Non-pigmented ciliary epithelial cell (primary cell): ENCODE measurements at places on chromosomes 16 and 17.
A peak's percentile ranks its signal among the peaks of the same experiment; 100 is the strongest.

DNA sequence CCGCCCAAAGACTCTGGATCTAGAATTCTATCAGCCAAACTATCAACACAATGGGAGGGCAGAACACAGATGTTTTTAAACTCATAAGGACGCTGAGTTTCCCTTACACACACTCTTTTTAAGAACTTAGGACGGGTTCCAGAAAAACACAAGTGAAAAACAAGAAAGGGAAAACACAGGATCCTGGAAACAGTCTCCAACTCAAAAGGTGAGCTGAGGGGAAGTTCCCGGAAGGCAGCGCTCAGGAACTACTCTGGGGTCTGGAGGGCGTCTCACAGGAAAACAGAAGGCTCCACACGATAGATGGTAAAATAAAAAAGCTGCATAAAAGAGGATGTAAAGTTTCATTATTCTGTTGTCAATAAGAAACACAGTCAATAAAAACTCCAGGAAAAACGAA is 80.2 kb upstream of the DOC2B start:
- no peak for DNase-seq

DNA sequence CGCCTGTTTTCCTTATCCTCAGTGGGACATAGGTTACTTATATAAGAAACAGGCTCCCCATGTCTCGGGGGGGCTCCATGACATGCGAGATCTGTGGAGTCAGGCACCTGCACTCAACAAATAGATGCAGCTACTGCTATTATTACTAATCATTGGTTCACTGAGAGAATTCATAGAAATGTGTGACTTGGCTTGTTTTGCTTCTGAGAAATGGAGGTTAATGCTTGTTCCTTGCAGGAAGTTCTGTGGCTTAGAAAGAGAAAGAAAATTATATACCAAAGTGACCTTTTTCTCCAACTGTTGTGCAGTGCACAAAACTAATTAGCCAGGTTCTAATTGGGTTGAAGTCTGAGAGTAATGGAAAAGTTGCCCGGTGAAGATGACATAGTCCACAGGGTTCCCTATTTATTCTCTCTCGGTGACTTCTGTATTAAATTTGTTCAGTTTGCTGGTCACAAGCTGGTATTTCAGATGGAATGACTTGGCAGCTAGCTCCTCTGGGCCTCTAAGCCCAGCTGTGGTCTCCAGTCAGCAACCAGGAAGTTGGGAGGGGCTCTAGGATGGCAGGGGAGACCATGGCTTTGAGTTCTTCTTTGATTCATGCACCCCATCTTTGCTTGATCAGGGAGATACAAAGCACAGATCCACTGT is 17.6 kb upstream of the MAF start:
- DNase-seq = no peak

GRCh38 chr16:4426021-4426684 is 485 bp downstream of the DNAJA3 start:
- DNase-seq = no peak

DNA sequence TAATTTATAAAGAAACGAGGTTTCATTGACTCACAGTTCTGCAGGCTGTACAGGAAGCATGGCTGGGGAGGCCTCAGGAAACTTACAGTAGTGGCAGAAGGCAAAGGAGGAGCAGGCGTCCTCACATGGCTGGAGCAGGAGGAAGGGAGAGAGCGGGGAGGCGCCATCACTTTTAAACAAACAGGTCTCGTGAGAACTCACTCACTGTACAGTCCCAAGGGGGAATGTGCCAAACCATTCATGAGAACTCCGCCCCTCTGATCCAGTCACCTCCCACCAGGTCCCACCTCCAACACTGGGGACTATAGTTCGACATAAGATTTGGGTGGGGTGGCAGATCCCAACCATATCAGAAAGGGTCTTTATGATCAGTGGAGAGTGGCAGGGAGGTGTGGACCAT is 392.4 kb upstream of the TNRC6C start:
- no peak for DNase-seq

DNA sequence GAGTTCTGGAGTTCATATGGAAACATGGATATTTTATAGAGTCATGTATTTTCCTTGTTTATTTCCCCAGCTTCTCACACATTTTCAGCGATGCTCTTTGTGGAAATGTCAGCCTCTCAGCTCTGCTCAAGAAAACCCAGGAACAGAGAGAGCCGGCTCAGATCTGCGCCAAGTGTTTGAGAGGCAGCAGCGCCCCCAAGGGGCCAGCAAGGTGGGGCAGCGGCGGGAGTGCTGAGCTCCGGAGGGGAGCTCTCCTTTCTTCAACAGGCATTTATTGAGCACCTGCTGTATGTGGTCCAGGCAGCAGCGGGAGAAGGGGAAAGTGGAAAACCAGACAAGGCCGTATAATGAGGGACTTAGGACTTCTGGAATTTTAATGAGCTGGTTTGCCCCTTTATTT is 421.1 kb upstream of the C16orf82 start:
- no peak for DNase-seq

DNA sequence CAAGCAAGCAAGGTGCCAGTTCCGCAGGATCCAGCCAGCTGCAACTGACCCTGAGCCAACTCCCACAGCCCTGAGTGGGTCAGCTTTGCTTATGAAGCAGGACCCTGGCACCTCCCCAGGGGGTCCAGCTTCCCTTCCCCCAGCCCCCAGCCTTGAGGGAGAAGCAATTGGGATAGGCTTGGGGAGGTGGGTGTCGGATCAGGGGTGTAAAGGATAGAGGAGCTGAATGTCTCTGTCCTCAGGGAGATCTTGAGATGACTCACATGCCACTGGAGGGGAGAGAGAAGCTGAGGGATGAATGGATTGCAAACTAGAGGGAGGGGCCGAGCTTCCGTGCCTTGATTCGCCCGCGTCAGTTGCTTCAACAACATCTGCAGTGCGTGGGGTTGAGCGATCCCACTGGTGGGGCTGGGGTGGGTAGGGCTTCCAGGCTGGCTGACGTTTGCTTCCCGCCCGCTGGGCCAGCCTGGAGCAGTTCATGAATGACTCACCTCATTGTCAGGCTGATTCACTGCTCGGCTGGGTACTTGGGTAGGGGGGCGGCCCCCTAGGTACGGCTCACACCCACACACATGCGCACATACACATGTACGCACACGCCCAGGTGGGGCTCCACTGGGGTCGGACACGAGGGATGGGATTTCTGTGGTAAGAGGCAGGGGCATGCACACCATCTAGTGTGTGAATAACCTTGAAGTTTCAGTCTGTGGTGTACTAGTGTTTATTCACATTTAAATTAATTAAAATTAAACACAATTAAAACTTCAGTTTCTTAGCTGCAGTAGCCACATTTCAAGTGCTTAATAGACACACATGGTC is 3.6 kb upstream of the HROB start:
- peak; percentile 98 for DNase-seq

DNA sequence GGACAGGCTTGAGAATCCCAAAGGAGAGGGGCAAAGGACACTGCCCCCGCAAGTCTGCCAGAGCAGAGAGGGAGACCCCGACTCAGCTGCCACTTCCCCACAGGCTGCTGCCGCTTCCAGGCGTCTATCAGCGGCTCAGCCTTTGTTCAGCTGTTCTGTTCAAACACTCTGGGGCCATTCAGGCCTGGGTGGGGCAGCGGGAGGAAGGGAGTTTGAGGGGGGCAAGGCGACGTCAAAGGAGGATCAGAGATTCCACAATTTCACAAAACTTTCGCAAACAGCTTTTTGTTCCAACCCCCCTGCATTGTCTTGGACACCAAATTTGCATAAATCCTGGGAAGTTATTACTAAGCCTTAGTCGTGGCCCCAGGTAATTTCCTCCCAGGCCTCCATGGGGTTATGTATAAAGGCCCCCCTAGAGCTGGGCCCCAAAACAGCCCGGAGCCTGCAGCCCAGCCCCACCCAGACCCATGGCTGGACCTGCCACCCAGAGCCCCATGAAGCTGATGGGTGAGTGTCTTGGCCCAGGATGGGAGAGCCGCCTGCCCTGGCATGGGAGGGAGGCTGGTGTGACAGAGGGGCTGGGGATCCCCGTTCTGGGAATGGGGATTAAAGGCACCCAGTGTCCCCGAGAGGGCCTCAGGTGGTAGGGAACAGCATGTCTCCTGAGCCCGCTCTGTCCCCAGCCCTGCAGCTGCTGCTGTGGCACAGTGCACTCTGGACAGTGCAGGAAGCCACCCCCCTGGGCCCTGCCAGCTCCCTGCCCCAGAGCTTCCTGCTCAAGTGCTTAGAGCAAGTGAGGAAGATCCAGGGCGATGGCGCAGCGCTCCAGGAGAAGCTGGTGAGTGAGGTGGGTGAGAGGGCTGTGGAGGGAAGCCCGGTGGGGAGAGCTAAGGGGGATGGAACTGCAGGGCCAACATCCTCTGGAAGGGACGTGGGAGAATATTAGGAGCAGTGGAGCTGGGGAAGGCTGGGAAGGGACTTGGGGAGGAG is at the start of gene CSF3:
Gene CSF3, plus strand, starts transcription at position 436 of the 993 bp plus-strand sequence. Its CDS starts 35 bp downstream, at position 471.
- no peak for DNase-seq

DNA sequence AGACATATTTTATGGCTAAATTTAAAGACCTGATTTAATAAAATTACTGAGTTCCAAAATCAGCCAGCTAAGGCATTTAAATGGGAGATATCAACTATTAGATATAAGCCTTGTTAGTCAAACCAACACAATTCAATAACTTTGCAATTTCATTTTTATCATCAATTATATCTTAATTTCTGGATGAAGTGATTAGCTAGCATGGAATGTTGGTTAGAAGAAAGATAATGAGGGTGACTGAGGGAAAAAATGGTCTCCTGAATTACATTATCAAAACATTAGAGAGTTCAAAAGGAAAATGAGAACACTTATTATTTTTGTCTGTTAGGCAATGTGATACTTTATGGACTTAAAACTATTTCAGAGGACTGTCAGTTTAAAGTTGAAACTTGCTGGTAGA is 525.7 kb downstream of the CDH11 start:
- DNase-seq = no peak

GRCh38 chr17:39761861-39762496 is 24.2 kb downstream of the GRB7 start:
- no peak for DNase-seq

DNA sequence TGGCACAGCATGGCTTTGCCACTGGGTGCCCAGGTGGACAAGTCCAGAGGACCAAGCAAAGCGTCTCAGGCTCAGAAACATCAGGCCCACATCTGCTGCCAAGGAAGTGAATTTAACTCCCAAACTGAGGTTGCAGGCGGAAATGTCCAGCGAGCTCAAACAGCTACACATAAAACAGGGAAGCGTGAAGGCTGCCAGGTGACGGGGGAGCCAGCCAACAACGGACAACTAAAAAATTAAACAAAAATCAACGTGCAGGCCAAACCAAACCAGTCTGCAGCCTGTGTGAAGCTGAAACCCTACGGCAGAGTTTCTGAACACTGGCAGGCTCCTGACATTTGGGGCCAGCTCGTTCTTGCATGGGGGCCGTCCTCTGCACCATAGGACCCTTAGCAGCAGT is 2.5 kb downstream of the TK1 start:
- DNase-seq = no peak

- DNase-seq = no peak
These were observed 5.4 kb downstream of the NDUFAF8 start for GRCh38 chr17:81244358-81245023.

- no peak for DNase-seq
These were observed 521 bp downstream of the GGA2 start for GRCh38 chr16:23509782-23510163.

GRCh38 chr17:66793814-66794213 is 41.1 kb upstream of the CACNG5 start:
- DNase-seq = no peak

GRCh38 chr16:88359008-88359407 is 23.8 kb upstream of the ZNF469 start:
- DNase-seq = no peak

GRCh38 chr17:45732926-45733505 is 51.1 kb upstream of the CRHR1 start:
- DNase-seq = no peak

GRCh38 chr17:336110-337021 is 16.2 kb downstream of the RPH3AL start:
- DNase-seq = no peak

DNA sequence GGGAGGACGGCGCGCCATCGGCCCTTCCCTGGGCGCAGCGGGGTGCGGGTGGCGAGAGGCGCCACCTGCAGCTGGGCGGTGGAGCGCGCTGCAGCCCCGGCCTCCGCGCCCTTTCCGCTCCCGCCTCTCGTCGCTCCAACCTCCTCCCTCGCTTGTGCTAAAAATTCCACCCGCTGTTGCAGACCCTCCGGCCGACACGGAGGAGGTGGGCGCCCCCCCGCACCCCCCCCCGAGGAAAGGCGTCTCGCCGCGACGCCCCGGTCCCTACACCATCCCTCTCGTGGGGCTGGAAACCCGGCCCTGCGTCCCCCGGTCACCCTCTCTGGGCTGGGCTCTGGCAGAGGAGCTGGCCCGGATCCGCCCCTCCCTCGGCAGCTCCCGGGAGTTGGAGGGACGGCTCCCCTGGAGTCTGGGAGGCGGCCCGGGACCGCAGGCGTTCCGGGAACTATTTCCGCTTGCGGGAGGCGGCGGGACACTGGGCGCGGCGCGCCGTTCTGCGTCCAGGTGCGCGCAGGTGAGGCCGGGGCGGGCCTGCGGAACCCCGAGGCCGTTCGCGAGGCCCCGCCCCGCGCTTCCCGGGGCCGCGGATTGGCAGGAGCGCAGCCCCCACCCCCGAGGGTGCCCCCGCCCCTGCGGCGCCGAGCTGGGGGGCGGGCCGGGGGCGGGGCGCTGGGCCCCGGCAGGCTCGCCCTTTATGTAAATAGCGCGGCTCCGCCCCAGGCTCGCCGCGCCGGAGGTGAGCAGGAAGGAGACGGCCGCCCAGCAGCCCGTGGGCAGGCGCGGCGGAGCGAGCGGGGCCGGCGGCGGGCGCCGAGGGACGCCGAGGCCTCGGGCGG is at the start of gene LLGL2:
Gene LLGL2, plus strand, starts transcription at position 728 of the 836 bp plus-strand sequence. CDS start 17,730 bp downstream, outside the sequence.
- DNase-seq = no peak

- DNase-seq = no peak
These were observed 26.0 kb downstream of the TAC4 start for GRCh38 chr17:49821916-49822315.

GRCh38 chr16:17777408-17777863 is 306.7 kb upstream of the XYLT1 start:
- no peak for DNase-seq

DNA sequence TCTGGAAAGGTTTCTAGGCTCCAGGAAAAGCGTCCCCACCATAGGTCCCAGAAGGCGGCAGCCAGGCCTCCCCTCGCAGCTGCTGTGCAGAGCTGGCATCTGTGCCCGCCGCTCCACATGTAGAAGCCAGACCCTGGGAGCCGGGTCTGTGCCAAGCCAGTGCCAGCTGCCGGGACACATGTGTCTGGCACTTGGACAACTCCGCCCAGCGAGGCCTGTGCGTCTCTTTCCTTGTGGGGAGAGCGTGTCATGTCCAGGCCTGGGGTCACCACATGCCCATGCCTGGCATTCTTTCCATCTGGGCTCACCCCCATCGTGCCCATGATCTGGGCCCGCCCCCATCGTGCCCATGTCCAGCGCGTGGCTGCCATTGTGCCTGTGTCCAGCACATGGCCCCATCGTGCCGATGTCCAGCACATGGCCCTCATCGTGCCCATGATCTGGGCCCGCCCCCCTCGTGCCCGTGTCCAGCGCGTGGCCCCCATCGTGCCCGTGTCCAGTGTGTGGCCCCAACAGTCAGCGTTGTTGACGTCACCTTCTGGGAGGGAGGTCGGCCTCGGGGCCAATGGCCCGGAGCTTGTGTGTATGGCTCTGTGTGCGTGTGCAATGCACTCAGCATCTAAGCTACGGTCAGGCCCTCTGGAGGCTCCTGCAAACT is 13.3 kb upstream of the ACSF3 start:
- no peak for DNase-seq
